CD4-positive, alpha-beta T cell treated with Interleukin-15 for 1 hour (primary cell): ENCODE measurements at places on chromosomes 12 and 14.

- no peak for DNase-seq
These were observed 47.5 kb upstream of the TCL1A start for GRCh38 chr14:95761436-95761835.

- no peak for DNase-seq
These were observed 47.0 kb upstream of the ERGIC2 start for GRCh38 chr12:29427964-29428363.

DNA sequence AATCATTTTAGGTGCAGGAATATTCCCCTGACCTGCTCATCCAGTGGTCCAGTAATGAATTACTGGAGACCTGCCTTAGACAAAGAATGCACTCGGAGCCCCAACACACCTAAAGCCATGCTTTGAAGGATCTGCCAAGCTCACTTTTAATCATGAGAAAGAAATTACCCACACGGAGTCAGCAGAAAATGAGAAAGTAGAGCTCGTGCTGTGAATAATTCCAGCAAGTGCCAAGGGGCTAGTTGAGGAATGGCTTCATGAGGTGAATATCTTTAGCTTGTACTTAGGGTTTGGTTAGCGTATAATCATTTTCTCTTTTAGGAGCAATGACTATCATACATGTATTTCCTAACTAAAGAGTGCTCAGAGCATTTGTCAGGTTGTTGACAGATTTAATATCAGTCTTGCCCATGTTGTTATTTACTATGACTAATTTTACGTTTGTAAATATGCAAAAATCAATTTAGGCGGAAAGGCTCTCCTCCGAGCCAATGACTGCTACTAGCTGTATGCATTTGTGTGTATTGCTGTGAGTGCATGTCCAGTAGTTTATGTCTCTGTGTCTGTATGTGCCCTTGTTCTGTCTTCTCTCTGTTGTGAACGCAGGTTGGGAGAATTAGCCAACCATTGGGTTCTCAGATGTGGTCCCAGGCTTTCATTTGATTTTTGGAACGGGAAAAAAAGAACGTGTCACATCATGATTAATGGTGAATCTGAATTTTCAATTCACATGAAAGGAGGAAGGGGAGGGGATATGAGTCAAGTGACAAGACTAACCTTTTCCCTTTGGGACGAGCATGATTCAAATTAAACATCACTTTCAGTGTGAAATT is 98.4 kb downstream of the RMST start:
- DNase-seq, result no peak

- DNase-seq, result no peak
These were observed 484 bp downstream of the PPP1CC start for GRCh38 chr12:110742096-110742717.

- DNase-seq, result no peak
These were observed 1.1 kb downstream of the PDE3A start for GRCh38 chr12:20369305-20370013.

DNA sequence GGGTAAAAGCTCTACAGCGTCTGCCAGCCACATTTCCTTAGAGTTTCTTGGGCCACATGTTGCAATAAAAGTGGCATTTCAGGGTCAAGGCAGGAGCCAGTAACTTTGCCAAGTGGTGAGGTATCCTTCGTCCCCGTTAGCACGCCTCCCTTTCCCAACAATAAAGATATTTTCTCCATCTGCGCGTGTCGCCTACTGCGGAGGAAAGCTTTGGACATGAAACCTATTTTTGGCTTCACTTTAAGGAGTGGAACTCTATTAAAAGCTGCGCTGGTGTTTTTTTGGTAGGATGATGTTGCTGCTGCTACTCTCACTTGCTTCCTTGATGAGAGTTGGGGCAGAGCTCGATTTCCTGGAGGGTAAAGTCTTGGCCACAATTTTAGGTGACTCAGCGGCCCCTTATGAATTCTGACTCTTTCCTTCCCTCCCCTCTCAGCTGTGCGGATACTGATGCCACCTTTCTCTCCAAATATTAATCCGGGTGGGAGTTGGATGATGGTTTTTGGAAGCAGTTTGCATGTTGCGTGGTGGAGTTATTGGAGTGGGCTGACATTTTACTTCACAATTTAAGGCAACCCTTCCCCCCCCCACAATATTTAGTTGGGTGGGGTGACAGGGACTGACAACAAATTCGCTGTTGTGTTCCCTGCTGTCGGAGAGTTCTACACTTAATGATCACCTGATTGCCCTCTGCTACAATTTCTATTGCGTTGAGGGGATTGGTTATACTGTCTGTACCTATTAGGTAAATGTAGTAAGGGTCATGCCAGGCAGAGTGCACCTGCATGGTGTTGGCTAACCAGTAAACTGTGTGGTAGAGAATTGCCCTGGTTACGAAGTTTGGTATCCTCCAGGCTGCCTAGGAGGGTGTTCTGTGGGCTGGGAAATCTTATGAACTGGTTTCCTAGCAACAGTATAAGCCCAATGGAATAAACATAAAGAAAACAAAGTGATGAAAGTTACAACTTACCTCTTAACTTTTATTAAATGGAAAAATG is 1.1 kb downstream of the CCDC91 start:
- DNase-seq, result peak; percentile 60

DNA sequence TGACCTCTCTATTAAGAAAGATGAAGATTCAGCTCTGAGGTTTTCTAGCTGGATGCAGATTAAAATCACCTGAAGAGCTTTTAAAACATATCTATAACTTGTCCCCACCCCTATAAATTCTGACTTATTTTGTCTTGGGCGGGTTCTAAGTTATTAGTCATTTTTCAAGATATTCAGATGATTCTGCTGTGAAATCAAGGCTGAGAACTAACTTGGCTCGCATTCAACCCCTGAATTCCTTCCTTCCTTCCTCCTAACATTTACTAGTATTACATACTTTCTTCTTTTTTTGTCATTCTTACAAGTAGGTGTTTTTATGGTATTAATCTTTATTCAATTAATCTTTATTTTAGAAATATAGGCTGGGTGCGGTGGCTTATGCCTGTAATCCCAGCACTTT is 55.4 kb downstream of the SSPN start:
- no peak for DNase-seq

- DNase-seq, result no peak
These were observed 16.0 kb downstream of the ANKRD9 start for GRCh38 chr14:102493585-102493984.

GRCh38 chr14:56899829-56900228 is 89.5 kb upstream of the OTX2 start:
- no peak for DNase-seq

GRCh38 chr14:55756557-55756956 is 176.6 kb downstream of the KTN1 start:
- no peak for DNase-seq

GRCh38 chr14:21528381-21529348 is 2.5 kb upstream of the SALL2 start:
- DNase-seq, result no peak

DNA sequence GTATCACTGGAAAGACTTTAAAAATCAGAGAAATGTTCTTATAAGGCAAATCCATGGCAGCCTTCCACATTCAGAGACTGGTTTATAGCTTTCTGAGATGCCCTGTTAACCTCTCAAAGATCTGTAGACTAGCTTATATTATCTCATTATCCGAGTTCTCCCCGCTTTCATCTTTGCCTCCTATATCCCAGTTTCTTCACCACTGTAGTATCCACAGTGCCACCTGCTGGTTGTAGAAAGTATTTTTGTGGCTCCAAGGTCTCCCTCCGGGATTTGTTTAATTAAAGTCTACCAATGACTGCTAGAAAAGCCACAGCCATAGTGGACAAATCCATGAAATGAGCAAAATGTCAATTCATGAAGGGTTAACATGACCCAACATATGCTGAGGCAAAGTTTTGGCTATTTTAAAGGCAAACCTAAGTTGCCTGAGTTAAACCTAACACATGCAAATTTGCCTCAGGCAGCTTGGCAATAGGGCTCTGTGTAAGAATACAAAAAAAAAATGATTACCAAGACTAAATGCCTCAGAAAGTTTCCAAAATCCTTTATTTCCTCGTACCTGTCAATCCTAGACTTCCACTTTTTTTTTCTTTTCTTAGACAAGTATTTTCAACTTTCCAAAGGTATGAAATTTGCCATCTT is 218.8 kb upstream of the BMP4 start:
- no peak for DNase-seq

DNA sequence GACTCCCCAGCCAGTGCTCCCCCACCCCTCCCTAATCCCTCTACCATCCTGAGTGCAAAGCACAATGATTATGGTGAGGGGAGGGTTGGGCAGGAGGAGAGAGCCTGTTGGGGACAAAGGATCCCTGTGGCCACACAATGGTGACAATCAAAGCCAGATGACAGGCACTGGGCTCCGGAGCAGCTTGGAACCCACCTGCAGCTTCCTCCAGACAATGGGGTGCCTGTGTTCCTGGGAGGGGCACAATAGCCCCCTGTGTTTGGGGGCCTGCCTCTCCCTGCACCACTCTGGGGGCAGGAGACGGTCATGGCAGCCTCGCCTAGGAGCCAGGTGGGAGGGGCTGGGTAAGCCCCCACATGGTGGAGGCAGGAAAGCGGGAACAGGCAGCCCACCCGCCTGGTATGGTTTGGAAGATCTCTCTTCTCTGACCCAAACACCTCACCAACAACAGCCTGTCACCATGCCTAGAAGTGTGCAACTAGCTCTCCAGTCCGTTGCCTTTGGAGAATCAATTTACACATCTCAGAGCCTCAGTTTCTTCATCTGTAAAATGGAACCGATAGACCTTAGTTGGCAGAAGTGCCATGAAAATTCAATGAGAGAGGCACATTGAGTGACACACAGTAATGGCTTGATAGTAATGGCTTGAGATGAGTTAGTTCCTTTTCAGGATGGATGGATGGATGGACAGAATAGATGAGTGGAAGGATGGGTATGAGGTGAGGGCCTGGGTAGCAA is 53.0 kb downstream of the MVK start:
- DNase-seq, result no peak
